ENCODE measurements at places on chromosomes 4 and X.
A peak's percentile ranks its signal among the peaks of the same experiment; 100 is the strongest.

- DNase-seq, result no peak
Observed at GRCh38 chr4:57865264-57865663, 755.1 kb upstream of the IGFBP7 start.

DNA sequence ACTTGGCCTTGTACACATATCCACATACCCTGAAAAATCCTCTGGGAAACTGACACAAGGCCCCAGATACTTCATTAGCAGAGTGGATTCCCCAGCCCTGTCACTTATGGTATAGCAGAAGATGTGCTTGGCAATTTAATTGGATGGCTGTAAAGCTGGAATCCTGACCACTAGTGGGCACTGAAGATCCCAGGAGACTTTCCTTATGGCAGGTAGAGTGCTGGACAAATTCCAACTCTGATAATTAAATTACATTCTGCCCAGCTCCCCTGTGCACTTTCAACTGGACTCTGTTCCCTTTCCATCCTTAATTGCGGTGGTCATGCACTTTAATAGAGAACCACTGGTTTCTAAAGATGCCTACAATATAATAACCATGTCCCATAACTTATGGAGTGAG, 119.8 kb downstream of the DCK start:
- DNase-seq, result no peak

DNA sequence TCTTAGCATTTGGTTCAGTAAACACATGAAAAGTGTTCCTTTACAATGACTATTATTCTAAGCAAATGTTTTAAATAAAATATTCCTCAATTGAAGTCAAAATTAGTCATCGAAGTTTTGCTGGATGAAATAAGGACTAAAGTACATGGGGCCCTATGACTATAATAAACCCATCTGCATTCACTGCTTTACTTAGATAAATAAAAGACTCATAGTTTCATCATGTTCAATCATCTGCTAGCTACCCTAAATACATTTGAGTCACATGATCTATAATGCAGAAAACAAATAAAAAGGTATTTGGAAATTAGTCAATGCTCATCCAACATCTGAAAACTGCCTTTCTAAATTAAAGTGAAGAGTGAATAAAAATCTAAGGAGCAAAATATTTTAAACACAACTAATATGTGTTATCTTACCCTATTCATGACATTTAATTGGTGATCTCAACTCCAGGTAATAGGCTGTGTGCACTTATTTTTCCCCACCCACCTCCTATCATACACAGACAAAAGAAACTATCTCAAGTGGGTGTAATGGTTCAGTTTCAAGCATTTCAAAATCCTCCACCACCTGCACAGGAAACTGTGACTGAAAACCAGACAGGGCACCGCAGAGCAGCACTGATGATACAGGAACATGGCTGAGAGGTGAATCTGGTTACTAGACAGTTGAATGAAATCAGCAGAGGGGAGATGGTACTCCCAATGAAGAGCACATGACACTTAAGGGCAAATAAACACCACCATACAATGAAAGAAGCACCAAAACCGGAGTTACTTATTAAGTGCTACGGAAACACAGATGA, 78.6 kb downstream of the CAMK2D start:
- peak; percentile 75 for DNase-seq

GRCh38 chr4:118373614-118374255, 20.9 kb upstream of the PRSS12 start:
- peak; percentile 88 for DNase-seq

GRCh38 chr4:165208221-165208652, 876 bp downstream of the KLHL2 start:
- DNase-seq, result no peak

DNA sequence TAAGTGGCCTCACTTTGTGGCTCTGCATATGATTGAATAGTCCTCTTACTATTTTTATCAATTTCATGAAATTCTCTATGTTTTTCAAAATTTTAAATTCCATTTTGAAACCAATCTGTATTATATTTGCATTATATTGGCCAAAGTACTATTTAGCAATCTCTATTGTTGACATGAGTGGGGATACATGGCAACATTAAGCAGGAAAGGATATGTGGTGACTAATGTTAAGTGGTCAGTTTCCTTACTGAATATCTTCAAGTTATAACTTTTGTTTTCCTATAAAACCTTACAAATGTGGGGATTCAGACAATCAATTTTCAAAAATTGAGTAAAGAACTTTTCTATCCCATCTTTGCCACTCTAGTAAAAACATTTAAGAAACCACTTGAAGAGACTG, 10.2 kb downstream of the BBS7 start:
- no peak for DNase-seq

DNA sequence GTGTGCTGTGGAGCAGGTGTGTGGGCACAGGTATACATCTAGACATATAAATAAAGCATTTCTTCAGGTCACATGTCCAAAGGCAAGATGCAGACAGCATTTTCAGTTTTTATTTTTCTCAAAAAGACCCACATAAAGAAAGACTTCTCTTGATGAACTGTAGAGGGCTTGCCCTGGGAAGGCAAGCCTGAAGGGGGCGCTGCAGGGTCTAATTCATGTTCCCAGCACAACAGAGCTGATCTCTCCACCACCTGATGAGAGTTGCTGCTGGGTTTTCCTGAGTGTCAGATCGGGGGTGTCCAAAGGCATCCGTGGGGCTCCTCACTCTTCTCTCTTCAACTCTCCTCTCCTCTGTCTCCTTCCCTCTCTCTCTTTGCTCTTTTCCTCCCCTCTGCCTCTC, 26.6 kb downstream of the ADRA2C start:
- no peak for DNase-seq

GRCh38 chr4:10743357-10743756, 58.8 kb upstream of the CLNK start:
- DNase-seq, result no peak

- DNase-seq, result no peak
Observed at GRCh38 chr4:73817341-73817740, 19.1 kb upstream of the CXCL6 start.

GRCh38 chr4:71259911-71260331, 78.9 kb upstream of the SLC4A4 start:
- no peak for DNase-seq

DNA sequence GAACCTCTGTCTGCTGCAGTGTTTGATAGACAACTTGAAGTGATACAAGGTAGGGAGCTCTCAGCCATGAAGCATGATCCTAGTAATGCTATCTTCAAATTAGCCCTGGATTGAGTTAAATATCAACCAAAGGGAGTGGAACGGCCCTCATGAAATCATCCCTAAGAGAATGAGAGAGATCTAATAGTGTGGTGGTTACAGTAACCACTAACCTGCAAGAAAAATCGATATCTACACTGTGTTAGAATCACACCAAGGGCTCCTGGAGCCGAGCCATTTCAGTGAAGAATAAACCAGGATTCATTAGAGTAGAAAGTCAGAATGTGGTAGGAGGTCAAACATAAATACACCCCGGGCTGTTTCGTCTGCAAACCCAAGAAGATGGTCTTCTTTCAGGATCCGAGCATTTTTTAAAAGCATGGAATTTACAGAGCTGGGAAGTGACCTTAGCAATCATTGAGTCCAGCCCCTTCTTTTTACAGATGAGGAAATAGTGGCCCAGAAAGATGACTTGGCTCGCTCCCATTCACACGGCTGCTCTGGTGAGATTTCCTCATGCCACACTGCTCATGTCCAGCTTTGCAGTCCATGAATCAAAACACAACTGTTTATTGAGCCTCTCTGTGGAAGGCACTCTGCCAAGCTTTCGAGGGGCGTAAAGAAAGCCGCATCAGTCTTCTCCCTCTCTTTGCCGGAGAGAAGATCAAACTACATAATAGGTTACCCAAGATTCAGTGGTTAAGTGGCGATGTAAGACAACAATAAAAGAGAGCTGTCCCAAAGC, 5.5 kb upstream of the DCTD start:
- DNase-seq, result no peak

GRCh38 chr4:71229477-71230270, 109.1 kb upstream of the SLC4A4 start:
- DNase-seq, result peak; percentile 71

GRCh38 chrX:123986377-123986776, 24.9 kb downstream of the STAG2 start:
- DNase-seq, result no peak

- no peak for DNase-seq
Observed at GRCh38 chr4:159106636-159107035, 3.8 kb downstream of the RAPGEF2 start.

DNA sequence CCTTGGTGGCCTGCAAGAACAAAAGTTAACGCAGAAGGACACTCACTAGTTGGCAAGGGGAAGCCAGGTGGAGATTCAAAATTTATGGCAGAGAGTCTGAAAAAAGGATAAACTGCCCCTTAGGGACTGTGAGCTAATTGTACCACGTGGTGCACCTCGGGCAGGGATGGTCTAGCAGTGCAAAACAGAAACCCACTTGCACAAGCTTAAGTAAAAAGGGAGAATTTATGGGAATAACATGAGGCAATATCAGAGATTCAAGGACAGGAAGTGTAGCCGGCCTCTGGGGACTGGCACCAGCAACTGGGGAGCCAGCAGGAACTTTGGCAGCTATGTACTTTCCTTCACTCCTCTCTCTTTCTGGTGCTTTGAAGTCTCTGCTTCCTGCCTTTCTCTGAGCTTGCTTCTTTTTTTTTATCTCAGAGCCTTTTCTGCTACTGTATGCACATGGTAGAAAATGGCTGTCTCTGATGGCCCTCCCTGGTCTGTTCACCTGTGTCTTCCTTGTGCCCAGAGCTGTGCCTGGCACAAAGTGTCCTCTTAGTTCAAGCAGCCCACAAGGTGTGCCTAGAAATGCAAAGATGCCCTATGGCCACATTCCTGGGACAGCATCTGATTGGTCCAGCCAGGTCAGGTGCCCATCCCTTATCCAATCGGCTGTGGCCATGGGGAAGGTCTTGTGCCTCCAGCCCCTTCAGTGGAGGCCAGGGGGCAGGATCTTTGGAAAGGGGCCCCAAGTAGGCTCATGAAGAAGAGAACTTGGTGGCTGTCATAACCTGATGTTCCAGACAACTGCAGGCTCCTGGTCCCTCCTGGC, 114.8 kb upstream of the ATP6AP2 start:
- DNase-seq, result no peak

DNA sequence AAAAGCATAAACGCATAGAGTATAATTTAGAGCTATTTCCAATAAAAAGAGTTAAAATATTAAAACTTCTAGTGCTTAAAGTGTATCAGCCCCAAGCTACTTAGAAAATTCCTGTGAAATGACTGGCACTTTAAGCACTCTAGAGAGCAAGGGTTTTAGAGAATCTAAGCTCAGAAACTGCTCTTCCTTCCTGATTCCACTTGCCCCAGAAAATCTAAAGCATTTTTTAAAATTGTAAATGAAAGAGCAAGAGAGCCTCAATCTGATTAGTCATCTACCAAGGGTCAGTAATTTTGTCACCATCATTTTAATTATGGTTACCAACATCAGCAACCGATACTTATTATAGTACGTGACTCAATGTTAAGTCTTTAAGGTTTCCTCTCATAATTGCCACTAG, 25.0 kb downstream of the CTPS2 start:
- peak; percentile 37 for DNase-seq

DNA sequence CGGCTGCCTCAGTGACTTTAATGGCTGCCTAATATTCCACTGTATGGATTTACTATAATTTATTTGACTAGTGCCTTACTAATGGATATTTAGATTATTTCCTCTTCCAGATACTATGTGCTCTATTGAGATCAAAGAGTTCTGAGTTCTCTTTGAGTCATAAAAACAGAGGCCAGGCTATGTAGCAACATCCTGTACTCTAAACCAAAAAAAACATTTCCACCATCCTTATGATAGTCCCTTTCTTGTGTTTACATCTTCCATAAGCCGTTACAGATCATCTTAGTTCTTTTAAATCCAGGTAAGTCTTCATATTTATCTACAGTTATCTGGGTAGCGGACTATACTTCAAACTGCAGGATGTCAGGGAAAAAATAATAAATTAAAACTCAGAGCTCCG, 56.6 kb upstream of the TMEM184C start:
- peak; percentile 9 for DNase-seq

DNA sequence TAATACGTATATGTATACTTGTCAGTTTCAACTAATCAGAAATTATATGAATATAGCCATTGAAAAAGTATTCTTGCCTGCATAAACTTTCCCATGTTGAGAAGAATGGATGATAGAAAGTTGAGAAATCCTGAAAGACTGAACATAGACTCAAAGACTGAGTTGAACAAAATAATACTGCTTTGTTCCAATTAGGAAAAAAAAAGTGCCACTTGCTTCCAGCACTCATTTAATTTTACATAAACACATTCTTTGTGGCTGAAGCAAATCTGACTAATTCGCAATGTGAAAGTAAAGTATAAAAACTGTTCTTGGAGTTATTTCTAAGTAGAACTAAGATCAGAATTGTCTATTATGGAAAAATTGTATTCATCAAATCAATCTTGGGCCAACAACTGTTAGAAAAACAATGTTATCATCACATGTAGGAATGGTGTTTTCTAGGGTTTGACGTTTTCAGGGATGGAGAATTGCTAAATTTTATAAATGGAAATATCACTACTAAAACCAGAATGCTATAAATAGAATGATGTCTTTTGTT, 2334.6 kb downstream of the PCDH7 start:
- DNase-seq, result no peak

DNA sequence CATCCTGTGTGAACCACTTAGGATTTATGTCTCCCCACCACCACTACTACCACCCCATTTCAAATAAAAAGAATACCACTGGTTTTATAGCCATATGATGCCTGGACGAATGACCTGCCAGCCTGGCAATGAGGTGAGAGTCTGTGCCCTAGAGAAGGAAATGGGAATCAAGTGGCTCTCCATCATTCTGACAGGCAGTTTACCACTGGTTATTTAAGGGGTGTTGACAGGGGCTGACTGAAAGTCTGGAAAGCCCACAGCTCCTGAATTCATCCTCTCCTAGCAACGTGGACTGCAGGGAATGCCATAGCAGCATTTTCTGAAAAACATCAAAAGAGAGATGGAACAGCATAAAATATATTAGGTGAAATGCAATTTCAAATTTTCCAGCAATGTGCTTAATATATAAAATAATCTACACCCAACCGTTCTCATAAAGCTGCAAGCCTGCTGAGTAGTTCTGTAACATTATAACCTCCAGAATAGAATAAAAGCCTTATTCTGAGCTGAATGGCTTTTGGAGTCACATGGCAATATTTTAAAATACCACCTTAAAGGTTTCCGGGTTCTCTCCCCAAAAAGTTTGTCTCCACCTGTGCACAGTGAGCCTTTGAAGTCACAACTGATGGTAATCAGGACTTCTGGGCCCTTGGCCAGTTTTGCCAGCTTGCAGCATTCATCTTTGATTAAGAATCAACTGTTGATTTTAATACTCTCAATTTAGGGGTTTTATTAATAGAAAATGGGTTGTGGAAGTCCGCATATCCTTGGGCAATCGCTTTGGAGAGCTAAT, 121.5 kb downstream of the DCTD start:
- no peak for DNase-seq

GRCh38 chr4:89009761-89010369, 47.1 kb downstream of the FAM13A start:
- no peak for DNase-seq

- DNase-seq, result peak; percentile 65
Observed at GRCh38 chrX:11944501-11944900, 186.5 kb downstream of the MSL3 start.

- peak; percentile 92 for DNase-seq
Observed at GRCh38 chr4:153513596-153513995, 47.4 kb downstream of the TMEM131L start.

- no peak for DNase-seq
Observed at GRCh38 chrX:118261151-118261550, 84.8 kb upstream of the WDR44 start.

GRCh38 chr4:15161439-15161838, 159.2 kb downstream of the CPEB2 start:
- DNase-seq, result peak; percentile 40

- no peak for DNase-seq
Observed at GRCh38 chr4:161990721-161991120, 173.1 kb downstream of the FSTL5 start.

GRCh38 chr4:88674565-88674964, 23.1 kb downstream of the NAP1L5 start:
- DNase-seq, result no peak

All from fibroblast of skin of scalp (primary cell).